ENCODE measurements at places on chromosomes 4 and X.

- DNase-seq, result no peak
Measured at GRCh38 chr4:129804461-129804981, 708.6 kb downstream of the C4orf33 start.

DNA sequence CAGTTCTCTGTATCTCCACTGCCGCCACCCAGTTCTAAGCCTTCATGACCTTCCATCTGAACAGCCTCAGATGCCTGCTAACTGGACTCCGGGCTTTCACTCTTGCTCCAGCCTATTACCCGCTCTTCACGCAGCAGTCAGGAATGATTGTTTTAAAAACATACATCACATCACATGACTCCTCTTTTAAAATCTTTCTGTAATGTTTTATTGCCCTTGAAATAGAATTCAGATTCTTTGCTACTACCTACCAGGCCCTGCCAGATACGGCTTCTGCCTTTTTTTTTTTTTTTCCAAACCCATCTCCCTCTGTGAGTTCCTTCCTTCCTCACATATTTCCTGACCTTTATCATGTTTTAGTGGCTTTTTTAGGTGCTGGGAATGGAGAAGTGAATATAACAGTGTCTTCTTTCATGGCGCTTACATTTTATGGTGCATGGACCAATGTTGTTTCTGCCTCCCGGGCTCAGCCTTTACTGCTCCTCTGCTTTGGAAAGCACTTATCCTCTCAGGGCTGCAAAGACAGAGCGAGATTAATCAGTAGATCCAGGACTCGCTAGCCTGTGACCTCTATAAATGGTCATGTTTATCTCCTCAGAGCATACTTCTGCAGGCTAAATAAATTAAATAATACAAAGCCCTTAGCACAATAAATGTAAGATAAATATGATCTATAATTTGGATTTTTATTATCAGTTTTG is 58.0 kb downstream of the FBXO8 start:
- no peak for DNase-seq

- no peak for DNase-seq
Measured at GRCh38 chrX:132435222-132435621, 53.6 kb downstream of the MBNL3 start.

DNA sequence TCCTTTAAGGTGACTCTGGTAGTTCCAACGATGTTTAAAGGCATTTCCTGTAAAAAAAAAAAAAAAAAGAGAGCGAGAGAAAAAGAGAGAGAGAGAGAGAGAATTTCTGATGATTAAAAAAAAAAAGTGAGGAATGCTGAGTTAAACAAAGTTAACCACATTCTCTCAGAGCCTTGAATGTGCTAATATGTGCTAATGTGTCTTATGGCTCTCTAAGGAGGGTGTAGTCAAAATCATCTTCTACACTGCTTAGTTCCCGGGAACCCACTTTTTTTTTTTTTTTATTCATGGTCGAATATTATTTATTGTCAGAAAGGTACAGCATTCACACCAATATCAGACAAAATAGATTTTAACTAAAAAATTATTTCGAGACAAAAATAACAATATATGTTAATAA is 111.7 kb downstream of the SNCA start:
- no peak for DNase-seq

DNA sequence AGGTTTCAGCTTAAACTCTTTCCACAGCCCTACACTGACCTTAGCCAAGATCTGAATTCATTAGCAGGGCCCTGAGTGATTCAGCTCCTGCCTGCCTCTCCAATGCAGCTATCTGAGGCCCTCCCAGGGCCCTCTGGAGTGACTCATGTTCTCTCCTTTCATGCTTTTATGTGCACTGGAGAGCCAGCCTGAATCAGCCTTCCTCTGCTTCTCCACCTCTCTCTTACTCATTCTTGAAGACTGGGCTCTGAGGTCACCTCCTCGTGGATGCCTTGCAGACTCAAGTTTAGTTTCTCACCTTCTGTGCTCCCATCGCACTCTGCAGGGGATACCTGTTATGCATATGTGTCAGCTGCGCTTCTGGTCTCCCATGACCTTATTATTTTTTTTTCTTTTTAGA is 3.1 kb upstream of the OCIAD2 start:
- peak; percentile 62 for DNase-seq

GRCh38 chr4:132691026-132691425 is 458.1 kb upstream of the PCDH10 start:
- DNase-seq, result no peak

- DNase-seq, result no peak
Measured at GRCh38 chr4:26459756-26460530, 30.3 kb downstream of the CCKAR start.

DNA sequence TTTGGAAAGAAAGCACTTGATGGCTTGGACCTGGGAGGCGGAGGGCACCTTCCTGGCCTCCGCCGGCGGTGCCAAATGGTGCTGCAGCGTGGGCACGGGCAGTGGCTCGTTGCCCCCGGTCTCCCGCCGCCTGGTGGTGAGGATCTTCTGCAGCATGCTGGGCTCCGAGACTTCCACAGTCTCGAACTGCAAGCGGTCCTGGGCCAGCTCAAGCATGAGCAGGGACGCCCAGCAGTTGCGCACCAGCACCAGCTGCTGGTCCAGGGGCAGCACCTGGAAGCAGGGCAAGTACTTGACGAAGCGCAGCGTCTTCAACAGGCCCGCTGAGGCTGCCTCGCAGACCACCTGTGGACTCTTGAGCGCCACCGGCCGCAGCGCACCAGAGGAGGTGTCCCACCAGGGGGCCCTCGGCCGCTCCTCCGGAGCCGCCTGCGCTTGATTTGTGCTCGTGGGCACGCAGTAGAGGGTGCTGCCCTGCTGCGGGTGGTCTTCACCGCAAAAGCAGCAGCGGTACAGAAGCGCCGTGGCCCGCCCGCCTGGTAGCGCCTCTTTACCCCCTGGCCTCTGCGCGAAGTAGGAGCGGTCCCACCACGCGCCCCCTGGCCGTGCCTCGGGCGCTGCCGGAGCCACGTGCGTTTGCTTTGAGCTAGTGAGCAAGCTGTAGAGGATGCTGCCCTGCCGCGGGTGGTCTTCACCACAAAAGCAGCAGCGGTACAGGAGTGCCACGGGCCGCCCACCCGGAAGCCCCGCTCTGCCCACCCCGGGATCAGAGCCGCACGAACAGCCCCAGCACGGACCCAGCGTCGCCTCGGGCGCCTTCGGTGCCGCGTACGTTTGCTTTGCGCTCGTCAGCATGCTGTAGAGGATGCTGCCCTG is 689 bp downstream of the NR0B1 start:
- DNase-seq, result no peak

DNA sequence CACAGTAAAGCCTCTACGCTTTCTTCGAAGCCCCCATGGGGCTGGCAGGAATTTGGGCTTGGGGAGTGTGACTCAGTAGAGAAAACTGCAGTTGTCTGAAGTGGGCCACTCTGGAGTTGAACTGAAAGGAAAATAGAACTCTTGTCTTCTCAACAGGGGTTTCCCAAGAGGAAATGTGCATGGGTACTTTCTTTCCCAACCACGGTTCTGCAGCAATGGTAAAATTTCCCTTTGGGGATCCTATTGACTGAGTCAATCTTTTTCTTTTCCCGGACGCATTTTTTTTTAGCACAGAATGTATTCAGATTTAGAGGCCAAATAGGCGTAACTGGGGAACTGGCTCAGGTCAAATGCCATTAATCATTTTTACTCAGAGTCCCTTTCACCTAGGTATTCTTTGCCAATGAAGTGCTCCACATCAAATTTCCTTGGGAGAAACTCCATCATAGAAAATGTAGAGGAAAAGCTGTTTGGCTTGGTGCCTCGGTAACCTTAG is 269.3 kb downstream of the STIM2 start:
- no peak for DNase-seq

DNA sequence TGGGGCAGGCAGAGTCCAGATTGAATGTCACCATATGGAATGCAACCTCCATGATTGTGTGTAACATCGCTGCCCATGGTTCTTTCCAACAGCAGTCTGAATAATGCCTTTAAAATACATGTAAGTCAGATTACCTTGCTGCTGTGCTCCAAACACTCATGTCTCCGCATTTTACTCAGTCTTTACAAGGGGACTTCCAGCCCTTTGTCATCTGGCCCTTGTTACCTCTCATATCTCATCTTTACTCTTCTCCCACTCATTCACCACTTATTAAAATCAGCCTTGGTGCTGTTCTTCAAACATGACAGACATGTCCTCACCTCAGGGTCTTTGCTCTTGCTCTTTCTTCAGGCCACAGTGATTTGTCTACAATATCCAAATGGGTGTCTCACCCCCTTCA is 200.4 kb upstream of the GYPA start:
- DNase-seq, result no peak

DNA sequence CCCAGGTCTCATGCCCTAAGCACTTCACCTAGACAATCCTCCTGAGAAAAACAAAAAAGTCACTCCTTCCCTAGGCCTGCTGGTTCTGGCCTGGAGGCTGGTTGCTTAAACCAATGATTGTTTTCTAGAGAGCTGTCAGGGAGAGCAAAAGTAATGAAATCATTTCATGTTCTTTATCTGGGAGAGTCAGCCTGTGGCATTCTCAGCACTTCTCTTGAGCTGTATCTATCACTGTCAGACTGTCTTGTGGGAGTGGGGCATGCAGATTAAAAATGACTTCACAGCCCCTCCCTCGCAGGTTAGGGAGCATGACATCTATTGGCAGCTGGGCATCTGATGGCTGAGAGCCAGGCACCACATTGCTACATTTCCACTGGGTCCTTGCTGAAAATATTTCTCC is 20.4 kb upstream of the TMEM154 start:
- DNase-seq, result no peak

DNA sequence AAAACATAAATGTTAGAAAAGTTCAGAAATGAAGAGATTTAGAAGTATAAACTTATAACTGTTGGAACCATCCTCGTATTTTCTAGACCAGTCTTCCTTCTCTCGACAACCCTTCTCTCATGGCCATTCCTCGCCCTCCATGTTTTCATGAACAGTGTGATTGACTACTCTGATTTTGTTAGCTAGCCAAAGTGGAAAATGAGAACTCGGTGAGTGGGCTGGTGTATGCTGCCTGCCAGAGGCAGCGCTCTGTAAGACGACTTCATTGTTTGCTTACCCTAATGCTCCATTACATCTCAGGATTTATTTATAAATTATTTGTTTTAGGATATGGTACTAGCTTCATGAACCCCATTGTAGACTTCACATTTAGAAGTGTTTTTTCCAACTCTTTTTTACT is 153.0 kb downstream of the CBR4 start:
- no peak for DNase-seq

DNA sequence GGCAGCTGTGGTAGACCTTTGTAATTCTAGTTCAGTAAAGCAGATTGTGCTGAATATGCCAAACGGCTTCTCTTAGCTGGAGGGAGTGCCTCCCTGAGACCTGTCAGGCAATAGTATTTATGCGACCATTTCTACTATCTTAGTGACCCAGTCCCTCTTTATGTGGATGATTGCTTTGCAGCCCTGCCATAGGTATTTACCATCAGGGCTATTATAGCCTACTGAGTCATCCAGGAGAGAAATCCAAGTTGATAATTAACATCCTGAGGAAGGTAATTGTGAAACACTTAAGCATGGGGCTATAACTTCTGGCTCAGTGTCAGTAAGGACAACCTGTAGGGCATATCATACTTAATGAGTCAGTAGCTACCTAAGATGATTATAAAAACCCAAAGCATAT is 103.9 kb upstream of the MAOA start:
- no peak for DNase-seq

- DNase-seq, result peak; percentile 37
Measured at GRCh38 chr4:150297861-150298474, 219.7 kb downstream of the DCLK2 start.

Measured in activated CD4-positive, alpha-beta memory T cell treated with anti-CD3 and anti-CD28 coated beads, Interleukin-2, amount 10 ng/mL, durations not matched to agents 7 days and 5 days (primary cell).